Right cardiac atrium (tissue), 5 donors: ENCODE measurements at places on chromosomes 5 and 9. TPM values are rescaled to one million over a fixed set of nuclear protein-coding genes. Genes with fewer than 3 reads are reported as not detected.

The AMBP gene
- not detected for total RNA-seq

The IFNK gene
- not detected for total RNA-seq

The MEIKIN gene
- total RNA-seq = 0.20 TPM

The NFIB gene
- total RNA-seq = 143 TPM

The SPIN1 gene
- total RNA-seq = 71.3 TPM

The N4BP3 gene
- 0.15 TPM for total RNA-seq

The SLC36A2 gene
- not detected for total RNA-seq

The MPDZ gene
- total RNA-seq = 67.1 TPM

The DBH gene
- total RNA-seq = 0.14 TPM

The GRXCR2 gene
- total RNA-seq = 16.0 TPM

The GLRA1 gene
- not detected for total RNA-seq

The PCDH12 gene
- total RNA-seq = 6.4 TPM

The SARDH gene
- 2.5 TPM for total RNA-seq

The C9 gene
- total RNA-seq = not detected

The MYOZ3 gene
- 4.0 TPM for total RNA-seq

The PCDHB4 gene
- 2.6 TPM for total RNA-seq

The INSYN2B gene
- 0.14 TPM for total RNA-seq

The PRUNE2 gene
- 49.1 TPM for total RNA-seq

The PCDHA4 gene
- not detected for total RNA-seq

The DMAC1 gene
- total RNA-seq = 129 TPM

The LCP2 gene
- 7.2 TPM for total RNA-seq

The GPR151 gene
- total RNA-seq = not detected

The PLCXD3 gene
- total RNA-seq = 61.3 TPM

The EDIL3 gene
- 6.8 TPM for total RNA-seq

The FGF1 gene
- 23.1 TPM for total RNA-seq

The CTSV gene
- 0.23 TPM for total RNA-seq

The PCDHGA1 gene
- 2.8 TPM for total RNA-seq

The TENT4A gene
- total RNA-seq = 11.8 TPM

The CEP72 gene
- total RNA-seq = 1.2 TPM

The ODF2 gene
- 14.4 TPM for total RNA-seq

The NSD1 gene
- 49.0 TPM for total RNA-seq

The C8G gene
- total RNA-seq = 1.8 TPM
